ENCODE measurements at places on chromosomes 16 and 17.

GRCh38 chr16:30556125-30556473 is 2.1 kb downstream of the ZNF764 start:
- DNase-seq = no peak

GRCh38 chr16:10852948-10853347 is 24.1 kb upstream of the CIITA start:
- DNase-seq = no peak

- no peak for DNase-seq
Measured at GRCh38 chr17:18021372-18021771, 17.6 kb downstream of the ATPAF2 start.

- DNase-seq = no peak
Measured at GRCh38 chr16:82728901-82729300, 102.1 kb downstream of the CDH13 start.

- DNase-seq = no peak
Measured at GRCh38 chr16:63717806-63718205, 1404.1 kb downstream of the CDH11 start.

GRCh38 chr16:50331570-50331969 is 37.2 kb downstream of the BRD7 start:
- DNase-seq = no peak

Measured in AG09319 (cell line).